Cerebellar cortex (tissue), 1 donor: ENCODE measurements at places on chromosomes 6 and 20.

- DNase-seq: no peak
Observed at GRCh38 chr6:93337014-93337413, 82.3 kb downstream of the EPHA7 start.

GRCh38 chr6:169640351-169640852, 61.4 kb downstream of the WDR27 start:
- DNase-seq: no peak

DNA sequence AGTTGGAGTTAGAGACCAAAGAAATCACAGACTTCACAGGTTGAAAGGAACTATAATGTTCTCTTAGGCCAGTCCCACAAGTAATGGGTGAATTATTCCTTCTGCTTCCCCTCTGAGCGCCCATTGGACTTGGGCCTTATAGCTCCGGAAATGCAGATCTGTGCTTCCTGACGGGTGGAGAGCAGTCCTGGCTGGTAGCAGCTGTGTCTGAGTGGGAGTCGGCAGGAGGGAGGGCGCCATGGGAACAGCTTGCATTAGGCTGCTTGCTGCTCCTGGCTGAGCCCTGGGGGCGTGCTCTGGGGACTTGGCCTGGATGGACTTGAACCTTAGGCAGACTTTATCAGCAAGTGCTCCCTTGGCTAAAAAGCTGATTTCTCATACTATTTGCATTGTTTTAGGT, 18.4 kb upstream of the NUP153 start:
- DNase-seq: no peak

GRCh38 chr20:10481676-10482075, 46.6 kb downstream of the SLX4IP start:
- no peak for DNase-seq

DNA sequence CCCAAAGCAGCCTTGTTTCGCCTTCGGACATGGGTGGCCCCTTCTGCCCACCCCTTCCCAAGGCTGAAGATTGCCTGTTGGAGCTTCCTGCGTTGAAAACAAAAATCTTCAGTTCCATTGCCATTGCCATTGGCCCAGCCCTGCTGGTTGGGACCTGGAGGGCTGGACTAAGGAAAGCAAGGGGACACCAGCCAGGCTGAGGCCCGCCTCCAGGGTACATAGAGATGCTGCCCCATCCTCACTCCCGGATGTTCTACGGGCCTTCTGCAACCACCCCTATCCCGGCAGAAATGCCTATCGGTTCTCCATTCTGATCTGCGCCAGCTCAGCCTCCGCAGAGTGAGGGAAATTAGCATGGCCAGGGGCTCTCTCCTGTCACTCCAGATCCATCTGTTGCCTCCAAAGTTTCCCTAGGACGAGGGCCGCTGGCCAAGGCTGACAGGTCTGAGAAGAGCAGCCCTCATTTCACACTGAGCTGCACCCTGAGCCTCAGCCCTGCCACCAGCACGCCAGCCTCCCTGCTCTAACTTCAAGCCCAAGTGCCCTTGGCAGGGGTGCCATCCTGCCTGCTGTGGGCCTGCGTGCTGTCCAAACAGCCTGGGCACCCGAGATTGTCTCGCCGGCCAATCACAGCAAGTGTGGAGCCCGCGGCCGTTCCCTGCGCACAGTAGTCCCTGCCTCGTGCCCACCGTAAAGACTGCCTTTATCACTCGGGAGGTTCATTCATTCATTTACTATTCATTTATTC, 13.4 kb upstream of the STX16 start:
- peak; percentile 41 for DNase-seq

DNA sequence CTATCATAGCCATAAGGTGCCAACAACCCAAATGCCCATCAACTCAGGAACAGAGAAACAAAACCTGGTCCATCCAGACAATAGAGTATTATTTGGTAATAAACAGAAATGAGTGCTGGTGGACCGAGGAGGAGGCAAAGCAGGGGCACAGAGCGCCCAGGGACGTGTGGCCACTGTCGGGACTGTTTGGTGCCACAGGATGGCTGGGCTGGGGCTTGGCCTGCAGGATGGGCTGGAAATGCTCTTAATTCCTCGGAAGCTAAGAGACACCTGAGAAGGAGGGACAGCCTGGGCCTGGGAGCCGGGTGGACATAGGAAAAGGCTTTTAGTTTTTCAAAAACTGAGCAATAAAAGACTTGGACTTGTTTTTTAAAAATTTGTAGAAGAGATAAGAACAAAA, 216.4 kb downstream of the DLL1 start:
- no peak for DNase-seq

DNA sequence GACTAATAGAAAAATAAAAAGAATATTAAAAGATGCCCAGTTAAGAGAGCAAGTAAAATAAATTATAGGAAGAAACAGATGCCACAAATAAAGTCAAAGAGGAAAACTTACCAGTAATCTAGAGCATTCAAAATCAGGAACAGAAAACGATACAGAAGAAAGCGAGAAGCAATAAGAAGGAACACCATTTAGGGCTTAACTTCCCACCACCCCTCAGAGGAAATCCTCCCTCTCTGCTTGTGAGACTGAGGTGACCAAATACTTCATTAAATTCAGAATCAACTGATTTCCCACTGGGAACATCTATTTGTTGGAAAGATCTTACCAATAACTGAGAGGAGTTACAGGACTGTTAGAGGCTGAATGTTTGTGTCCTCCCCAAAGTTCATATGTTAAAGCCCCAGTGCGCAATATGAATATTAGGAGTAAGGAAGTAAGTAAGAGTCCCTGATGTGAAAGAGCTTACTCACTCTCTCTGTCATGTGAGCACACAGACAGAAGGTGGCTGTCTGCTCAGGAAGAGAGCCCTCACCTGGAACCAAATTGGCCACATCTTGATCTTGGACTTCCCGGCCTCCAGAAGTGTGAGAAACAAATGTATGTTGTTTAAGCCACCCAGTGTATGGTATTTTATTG, 19.5 kb downstream of the KATNA1 start:
- DNase-seq: no peak

DNA sequence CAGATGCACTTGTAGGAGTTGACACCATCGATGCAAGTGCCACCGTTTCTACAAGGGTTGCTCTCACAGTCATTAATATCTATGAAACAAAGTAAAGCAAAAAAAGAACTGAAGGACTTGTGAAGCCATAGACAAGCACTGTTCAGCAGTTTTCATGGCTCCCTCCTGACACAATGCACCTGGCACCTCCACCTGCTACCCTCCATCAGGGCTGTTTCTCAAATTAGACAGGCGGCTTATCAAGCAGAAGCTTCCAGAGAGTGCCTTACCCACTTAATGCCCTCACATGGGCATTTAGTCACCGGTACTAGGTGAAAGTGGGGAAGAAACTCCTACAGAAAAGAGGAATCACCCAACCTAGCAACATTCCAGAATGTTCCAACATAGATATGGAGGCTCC, 27.8 kb downstream of the JAG1 start:
- no peak for DNase-seq

DNA sequence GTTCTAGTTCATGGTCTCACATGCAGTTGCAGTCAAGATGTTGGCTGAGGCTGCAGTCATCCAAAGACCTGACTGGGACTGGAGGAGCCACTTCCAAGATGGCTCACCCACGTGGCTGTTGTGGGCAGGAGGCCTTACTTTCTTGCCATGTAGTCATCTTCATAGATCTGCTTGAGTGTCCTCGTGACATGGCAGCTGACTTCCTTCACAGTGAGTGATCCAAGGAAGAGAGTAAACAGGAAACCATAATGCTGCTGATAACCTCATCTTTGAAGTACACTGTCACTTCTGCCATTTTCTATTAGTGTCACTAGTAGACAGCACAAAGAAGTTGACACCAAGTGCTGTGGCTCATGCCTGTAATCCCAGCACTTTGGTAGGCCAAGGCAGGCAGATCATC, 40.1 kb upstream of the AKIRIN2 start:
- no peak for DNase-seq

- peak; percentile 57 for DNase-seq
Observed at GRCh38 chr6:111604259-111605099, 1.2 kb downstream of the TRAF3IP2 start.

DNA sequence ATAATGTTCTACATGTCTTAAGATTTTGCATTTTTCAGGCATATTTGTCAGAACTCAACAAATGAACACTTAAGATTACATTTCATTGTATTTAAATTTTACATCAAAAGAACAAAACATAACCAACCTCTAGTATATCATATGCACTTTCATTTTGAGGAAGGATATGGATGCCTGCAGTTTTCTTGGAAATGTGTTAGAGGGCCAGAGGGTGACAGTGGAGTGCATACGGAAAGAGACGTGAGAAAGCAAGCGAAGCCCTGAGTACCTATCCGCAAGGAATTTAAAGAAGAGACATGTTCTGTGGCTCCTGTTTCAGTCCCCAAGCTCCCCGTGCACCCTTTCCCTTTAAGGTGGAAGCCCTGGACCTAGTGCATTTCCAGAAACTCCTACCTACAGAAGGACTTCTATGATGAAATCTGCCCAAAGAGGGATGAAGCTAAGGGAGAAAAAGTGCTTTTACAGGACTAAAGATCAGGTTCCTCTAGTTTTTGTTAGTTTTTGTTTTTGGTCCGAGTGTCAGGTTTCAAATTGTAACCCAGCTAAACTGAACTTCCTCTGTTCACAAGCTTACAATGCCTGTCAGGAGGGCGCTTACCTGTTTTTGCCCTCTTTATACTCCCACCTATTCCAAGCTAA, 38.8 kb downstream of the EZR start:
- no peak for DNase-seq

GRCh38 chr20:63789836-63790571, 41.1 kb downstream of the ZBTB46 start:
- peak; percentile 57 for DNase-seq

DNA sequence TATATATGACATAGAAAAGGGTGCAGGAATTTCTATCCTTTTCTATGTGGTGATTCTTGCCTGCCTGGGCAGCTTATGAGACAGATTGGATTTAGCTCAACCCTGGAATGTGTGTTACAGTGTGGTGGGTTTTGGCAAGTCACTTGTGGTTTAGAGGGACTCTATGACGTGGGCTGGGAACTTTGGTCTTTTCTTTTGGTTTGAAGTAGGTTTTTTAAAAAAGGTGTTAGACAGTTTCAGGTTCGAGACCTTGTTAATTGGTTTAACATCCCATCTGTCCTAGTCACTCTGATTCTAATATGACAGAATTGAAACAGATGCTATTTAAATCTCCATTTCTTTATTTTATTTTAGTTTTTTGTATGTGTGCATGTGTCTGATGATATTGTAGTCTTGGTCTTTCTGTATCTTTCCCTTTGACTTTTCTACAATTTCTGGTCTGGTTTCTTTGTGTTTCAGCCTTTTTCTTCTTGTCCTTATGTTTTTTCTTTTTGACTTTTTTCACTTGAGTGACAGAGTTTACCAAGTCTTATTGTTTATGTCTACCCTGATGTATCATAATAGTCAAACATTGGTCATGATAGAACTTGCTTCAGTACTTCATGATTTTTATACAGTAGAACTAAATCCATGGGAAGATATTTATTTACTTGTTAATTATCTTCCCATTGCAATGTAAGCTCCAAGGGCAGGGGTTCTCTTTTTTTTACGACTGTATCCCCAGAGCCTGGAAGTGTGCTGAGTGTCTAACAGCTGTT, 174.3 kb downstream of the CDKAL1 start:
- DNase-seq: no peak
